Right lung (tissue), 10 donors: ENCODE measurements at places on chromosomes 1 and 21. TPM values are rescaled to one million over a fixed set of nuclear protein-coding genes. Genes with fewer than 3 reads are reported as not detected.

The SPOCD1 gene
- polyA plus RNA-seq, result 1.1 TPM

The CD52 gene
- 7.0 TPM for polyA plus RNA-seq

The NFASC gene
- 1.1 TPM for polyA plus RNA-seq

The CRYBG2 gene
- polyA plus RNA-seq, result 1.7 TPM

The SYT11 gene
- 13.1 TPM for polyA plus RNA-seq

The RGS1 gene
- polyA plus RNA-seq, result 5.6 TPM

The SLAMF9 gene
- not detected for polyA plus RNA-seq

The CD5L gene
- polyA plus RNA-seq, result 0.08 TPM

The LAMC1 gene
- 378 TPM for polyA plus RNA-seq

- DNase-seq, result no peak
Measured at GRCh38 chr1:119010201-119010600, 22.1 kb upstream of the TBX15 start.

- DNase-seq, result no peak
Measured at GRCh38 chr1:218073062-218073461, 212.0 kb upstream of the RRP15 start.

DNA sequence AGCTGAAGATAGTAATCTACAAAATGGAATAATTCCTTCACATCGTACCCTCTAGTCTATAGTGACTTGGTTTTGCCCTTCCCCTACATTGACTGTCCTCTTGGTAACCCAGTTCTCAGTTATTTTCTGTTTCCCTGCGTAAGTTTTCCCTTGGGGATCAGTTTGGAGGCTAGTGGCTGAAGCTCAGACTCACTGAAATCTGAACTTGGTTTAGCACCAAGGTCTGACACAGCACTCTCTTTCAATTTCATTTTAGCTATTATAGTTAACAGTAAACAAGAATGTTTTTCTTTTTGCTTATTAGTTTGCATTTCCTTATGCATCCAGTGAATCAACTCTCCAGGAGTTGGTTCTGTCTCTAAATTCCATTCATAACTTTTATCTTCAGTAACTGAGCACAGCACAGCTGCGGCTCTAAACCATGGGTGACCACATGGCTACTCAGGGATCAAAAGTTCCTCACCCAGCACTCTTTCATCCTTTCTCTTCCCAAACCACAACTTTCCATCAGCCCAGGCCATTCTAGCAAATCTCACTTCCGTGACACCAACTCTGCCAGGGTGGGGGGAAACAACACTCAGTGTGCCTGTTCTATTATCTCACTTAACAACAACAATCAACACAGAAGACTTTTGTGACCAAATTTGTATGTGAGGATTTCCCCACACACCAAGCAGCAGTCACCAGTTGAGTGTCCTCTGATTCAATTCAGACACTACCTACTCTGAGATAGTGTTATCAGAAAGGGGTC lies 17.6 kb upstream of the IFI6 start:
- no peak for DNase-seq

DNA sequence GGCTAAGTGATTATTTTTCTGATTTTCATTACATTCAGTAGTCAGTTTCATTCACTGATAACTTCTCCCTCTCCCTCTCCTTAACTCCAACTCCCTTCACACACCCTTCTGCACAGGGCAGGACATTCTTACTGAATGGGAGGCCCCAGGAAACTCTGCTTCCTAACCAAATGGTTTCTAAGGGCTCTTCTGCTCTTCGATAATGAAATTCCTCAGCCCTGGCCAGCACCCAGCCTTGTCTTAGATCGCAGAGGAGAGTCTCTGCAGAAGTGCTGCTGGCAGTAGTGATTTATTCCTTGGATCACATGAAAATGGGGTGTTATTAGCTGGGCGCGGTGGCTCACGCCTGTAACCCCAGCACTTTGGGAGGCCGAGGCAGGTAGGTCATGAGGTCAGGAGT lies 16.4 kb downstream of the PLEKHM2 start:
- DNase-seq, result no peak

DNA sequence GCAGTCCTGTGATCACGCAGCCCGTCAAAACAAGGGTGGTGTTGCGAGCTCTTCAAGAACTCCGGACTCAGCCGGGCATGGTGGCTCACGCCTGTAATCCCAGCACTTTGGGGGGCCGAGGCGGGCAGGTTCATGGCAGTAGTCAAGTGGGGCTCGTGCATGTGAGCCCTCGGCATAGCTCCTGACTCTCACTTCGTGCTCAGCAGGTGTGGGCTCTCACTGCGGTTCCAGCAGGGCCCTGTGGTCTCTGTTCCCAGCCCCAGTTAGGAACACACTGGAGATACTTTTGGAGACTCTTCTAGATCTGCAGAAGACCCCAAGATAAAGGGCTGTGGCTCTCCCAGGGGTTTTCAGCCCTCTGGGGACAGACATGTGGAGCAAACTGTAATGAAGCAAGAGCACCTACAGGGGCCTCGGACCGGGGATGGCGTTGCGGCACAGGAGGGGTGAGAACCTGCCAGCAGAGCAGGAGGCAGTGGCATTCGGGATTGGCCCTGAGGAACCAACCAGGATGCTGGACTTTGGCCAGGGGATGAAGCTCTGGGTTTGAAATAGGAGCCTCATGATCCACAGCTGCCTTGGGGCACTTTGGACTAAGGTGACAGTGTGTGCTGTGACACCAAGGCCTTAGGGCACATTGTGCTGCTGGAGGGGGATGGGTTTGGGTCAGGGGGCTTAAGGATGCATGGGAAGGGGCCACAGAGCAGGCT lies 443.2 kb downstream of the CAMTA1 start:
- no peak for DNase-seq

- DNase-seq, result no peak
Measured at GRCh38 chr1:183912265-183912886, 107.5 kb downstream of the RGL1 start.

DNA sequence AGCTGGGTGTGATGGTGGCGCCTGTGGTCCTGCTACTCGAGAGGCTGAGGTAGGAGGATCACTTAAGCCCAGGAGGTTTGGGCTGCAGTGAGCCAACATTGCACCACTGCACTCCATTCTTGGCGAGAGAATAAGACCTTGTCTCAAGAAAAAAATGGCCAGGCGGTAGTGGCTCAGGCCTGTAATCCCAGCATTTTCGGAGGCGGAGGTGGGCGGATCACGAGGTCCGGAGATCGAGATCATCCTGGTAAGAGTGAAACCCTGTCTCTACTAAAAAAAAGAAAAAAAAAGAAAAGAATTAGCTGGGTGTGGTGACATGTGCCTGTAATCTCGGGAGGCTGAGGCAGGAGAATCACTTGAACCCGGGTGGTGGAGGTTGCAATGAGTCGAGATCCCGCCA lies 11.3 kb downstream of the ATAD3B start:
- DNase-seq, result no peak

DNA sequence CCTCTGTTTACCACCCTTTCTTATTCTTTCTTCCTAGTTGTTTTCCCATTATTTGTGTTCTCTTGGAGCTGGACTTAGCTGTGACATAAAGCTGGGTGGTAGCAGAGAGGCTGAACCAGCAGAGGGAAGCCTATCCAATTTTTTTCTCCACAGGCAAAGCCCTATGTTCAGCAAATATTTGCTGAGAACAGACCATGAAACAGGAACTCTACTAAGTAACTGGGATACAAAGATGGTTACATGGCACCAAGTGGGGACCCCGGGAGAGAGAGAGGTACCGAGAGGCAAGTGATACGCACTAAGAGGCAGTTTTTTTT lies 6.6 kb downstream of the CFAP141 start:
- DNase-seq, result no peak

GRCh38 chr1:180156201-180156600 lies 1.5 kb downstream of the QSOX1 start:
- no peak for DNase-seq

DNA sequence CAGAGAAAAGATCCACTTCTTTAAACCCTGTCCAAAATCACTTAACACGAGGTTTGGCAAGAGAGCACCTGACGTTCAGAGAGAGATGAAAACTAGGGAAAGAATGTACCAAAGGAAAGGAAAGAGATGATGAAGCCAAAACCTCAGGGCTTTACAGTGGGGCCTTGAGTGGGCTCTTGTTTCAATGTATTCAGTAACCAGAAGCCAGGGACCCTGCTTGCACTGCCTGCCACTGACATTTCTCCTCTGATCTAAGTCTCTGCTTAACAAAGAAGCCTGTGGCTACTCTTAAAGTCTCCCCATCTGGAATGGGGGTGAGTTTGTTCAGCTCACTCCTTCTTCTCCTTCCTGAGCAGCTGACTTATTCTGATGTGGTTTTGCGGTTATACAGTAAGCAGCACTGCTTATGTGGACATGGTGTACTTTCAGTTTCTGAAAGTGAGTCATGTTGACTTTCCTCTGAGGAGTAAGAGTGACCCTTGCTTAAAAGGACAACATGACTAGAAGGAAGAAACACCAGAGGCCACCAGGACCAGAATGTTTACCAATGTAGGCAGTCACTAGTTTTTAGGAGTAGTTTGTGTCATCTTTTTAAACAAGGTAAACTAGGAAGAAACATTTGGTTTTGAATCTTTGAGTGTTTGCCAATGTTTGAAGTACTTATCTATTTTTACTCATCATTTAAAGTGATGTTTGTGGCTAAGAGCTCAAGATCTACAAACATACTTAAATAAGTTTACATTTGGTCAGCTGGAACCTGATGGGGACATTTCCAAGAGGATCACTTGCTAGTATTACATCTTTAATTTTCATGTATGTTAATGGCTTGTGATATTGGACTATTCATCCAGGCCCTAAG lies 87.4 kb downstream of the FASLG start:
- no peak for DNase-seq

- DNase-seq, result no peak
Measured at GRCh38 chr1:115145226-115145625, 55.9 kb upstream of the TSPAN2 start.

DNA sequence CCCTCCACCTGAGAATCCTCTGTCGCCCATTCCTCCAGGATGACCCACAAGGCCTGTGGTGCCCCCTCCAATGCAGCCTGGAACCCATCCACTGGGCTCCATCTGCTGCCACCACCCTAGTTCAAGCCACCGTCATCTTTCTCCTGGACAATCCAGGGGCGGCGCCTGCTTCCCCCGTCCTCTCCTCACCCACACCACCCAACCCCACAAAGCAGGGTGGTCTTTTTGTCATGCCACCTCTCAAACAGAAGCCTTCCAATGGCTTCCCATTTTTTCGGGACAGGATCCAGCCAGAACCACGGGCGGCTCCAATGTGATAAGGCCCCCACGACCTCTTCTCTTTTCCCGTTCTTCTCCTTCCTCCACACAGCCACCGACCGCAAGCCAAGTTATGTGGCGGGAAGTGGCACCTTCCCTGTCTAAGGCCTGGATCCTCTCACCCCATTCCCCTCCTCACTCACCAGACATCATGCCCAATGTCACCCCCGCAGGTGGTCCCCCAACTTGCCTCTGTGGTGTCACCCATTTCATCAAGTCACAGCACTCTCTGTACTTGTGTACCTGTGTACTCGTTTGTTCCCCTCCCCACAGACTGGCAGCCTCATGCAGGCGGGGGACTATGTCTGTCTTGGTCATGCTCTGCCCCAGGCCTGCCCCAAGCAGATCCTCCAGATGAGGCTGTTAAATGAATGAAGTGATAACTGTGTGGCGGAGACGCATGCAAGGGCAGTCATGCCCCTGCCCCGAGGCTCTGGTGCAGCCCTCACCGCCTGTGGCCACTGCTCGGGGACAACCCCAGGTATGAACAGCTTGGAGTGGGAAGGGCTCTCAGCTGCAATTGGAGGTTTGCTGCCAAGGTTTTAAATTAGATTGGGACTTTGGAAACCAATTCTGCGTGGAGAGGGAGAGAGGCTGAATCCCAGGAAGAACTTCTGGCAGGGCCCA lies 11.0 kb downstream of the UBXN11 start:
- DNase-seq, result no peak

DNA sequence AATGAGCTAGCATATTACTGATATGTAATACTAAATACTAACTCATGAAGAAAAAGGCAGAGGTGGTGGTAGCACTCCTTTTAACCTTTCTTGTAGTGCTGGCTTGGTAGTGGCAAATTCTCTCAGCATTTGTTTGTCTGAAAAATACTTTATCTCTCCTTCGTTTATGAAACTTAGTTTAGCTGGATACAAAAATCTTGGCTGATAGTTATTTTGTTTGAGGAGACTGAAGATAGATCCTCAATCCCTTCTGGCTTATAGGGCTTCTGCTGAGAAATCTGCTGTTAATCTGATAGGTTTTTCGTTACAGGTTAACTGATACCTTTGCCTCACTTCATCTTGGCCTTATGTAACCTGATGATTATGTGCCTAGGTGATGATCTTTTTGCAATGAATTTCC lies 87.8 kb downstream of the LYPLAL1 start:
- DNase-seq, result no peak

GRCh38 chr1:209425959-209426358 lies 157.6 kb upstream of the CAMK1G start:
- DNase-seq, result no peak

- DNase-seq, result no peak
Measured at GRCh38 chr1:189958756-189959155, 518.9 kb downstream of the BRINP3 start.

DNA sequence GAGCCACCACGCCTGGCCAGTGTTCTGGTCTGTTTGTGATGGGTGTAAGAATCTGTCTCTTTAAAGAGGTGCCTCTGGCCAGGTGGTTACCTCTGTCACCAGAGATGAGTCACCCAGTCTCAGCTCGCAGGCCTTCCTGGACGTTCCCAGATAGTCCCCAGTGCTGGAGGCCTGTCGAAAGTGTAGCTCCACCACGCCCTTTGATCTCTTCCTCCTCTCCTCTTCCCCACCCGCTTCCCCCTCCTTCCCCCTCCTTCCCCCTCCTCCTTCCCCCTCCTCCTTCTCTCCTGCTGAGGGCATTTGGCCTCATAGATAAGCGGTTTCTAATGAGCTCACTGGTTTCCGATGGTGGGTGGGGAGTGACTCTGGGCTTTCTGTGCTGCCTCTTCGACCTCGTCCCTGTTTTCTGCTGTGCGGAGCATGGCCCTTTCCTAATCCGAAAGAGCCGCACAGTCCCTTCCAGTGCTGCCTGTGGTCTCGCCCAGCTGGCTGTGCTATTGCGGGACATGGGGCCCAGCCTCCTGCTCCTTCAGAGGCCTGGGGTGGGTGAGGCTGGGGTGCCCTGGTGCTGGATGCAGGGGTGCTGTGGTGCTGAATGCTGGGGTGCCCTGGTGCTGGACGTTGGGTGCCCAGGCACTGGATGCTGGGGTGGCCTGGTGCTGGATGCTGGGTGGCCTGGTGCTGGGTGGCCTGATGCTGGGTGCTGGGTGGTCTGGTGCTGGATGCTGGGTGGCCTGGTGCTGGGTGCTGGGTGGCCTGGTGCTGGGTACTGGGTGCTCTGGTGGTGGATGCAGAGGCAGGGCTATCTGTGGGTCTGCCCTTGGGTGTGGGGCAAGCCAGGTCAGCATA lies 19.2 kb downstream of the AGPAT3 start:
- DNase-seq, result no peak

GRCh38 chr1:162997499-162998285 lies 71.5 kb upstream of the RGS4 start:
- DNase-seq, result no peak

- no peak for DNase-seq
Measured at GRCh38 chr1:85344256-85344694, 67.8 kb upstream of the BCL10 start.

GRCh38 chr1:5850503-5850902 lies 141.7 kb downstream of the NPHP4 start:
- DNase-seq, result no peak

GRCh38 chr1:4404854-4405590 lies 249.4 kb upstream of the AJAP1 start:
- no peak for DNase-seq
